ENCODE measurements at places on chromosomes 6 and 20. TPM values are rescaled to one million over a fixed set of nuclear protein-coding genes. Genes with fewer than 3 reads are reported as not detected.

The C20orf141 gene
- total RNA-seq, result not detected

The RTN4IP1 gene
- 5.5 TPM for total RNA-seq

The MACROD2 gene
- 17.1 TPM for total RNA-seq

The NKAIN2 gene
- total RNA-seq, result 0.73 TPM

The NKX2-4 gene
- total RNA-seq, result not detected

The GPSM3 gene
- 33.9 TPM for total RNA-seq
